RKO (cell line): ENCODE measurements at places on chromosomes 12 and 14.

- DNase-seq = no peak
Observed at GRCh38 chr12:63668028-63668799, at the start of gene DPY19L2. Gene DPY19L2, minus strand, starts transcription at chr12:63668493. Its CDS starts 100 bp downstream, at chr12:63668393.

GRCh38 chr12:75364919-75365318 is 26.0 kb upstream of the GLIPR1L2 start:
- DNase-seq = no peak

GRCh38 chr14:65348137-65348536 is 64.4 kb upstream of the FUT8 start:
- DNase-seq = no peak

GRCh38 chr12:119019166-119019565 is 37.8 kb downstream of the SRRM4 start:
- no peak for DNase-seq

DNA sequence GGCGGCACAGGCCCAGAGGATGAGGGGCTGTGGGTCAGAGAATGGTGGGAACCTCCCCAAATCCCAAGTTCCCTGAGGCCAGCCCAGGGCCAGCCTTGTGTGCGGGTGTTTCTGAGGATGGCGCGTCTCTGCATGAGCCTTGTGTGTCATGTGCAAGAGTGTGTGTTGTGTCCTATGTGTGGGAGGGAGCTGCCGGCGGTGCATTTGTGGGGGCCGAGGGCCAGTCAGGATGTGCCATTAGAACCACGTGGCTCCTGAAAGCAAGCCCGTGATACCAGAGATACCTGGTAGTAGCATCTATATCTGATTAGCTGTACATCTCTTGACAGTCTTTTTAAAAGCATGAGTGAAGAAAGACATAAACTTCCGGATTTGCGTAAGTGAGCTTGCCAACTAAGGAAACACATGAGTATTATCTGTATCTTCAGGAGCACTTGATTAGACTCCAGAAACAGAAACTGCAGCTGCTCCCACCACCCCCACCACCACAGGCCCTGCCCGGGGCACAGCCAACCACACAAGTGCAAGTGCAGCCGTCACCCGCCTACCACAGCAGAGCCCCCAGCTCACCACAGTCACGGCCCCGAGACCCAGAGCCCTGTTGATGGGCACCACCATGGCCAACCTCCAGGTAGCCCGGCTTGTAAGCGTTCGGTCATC is 19.2 kb downstream of the DDX51 start:
- no peak for DNase-seq

DNA sequence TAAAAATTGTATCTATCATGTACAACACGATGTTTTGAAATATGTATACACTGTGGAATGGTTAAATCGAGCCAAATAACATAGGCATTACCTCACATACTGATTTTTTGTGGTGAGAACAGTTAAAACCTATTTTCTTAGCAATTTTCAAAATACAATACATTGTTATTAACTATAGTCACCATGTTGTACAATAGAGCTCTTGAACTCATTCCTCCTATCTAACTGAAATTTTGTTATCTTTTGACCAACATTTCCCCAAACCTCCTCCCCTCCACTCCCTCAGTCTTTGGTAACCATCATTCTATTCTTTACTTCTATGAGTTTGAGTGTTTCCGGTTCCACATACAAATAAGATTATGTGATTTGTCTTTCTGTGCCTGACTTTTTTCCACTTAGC is 6.8 kb upstream of the SLC38A2 start:
- DNase-seq = no peak

DNA sequence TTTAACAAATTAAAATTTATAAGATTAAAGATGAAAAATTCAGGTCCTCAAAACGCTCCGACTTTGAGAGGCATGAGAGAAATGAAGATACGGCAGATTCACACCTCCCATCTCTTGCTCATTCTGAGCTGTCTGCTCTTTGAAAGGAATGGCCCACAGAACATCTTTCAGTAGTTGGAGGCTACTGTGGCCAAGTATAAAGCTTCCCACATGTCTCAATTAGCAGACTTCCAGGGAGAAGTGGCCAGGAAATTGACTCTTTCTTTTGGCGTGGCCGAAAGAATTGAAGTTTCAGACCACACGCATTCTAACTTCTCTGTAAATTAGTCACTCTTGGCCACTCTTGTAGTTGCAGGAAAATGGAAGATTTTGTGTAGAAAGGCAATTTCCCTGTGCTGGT is 129.2 kb downstream of the DIP2B start:
- DNase-seq = no peak

DNA sequence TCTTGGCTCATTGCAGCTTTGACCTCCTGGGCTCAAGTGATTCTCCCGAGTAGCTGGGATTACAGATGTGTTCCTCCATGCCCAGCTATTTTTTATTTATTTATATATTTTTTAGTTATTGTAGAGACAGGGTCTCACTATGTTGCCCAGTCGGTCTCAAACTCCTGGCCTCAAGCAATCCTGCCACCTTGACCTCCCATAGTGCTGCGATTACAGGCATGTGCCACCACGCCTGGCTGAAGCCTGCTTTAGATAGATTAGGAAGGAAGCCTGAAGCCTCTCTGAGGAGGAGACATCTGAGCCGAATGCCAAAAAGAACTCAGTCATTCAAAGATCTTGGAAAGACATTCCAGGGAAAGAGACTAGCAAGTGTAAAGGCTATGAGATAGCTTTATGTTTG is 10.2 kb downstream of the INHBC start:
- DNase-seq = no peak

DNA sequence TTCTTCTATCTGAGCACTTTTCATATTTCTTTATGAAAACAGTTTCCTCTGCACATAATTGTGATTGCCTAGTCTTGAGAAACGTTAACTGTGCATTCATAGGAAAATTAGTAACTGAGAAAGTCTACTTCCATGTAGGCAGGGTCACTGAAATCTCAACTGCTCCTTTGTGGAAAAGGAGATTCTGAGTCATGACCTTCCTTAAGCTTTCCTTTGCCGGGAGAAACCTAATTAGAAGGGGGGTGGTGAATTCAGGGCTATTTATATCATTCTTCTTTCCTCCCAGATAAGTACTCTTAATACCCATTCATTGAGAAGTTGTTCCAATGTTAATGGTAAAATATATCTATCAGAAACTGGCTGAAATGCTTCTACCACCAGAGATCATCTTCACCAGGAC is 751.0 kb upstream of the TMEM132C start:
- no peak for DNase-seq

- no peak for DNase-seq
Observed at GRCh38 chr12:120266180-120266870, 795 bp upstream of the PXN start.

DNA sequence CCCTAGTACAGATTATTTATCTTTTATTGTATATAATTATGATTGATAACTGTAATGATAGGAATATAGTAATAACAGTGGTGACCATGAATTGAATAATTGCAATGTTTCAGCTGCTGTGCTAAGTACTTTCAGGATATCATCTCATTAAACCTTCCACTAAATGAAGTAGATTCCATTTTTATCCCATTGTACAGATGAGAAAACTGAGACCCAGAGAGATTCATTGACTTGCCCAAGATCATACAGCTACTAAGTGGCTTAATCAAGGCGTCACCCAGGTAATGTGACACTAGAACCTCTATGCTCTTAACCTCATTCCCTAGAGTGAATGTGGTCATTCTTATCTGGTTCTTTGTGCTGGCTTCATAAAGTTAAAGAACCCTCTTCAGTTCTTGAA is 124.6 kb downstream of the KTN1 start:
- no peak for DNase-seq

GRCh38 chr12:62250671-62251608 is 9.3 kb upstream of the USP15 start:
- no peak for DNase-seq

GRCh38 chr12:109811624-109811995 is 21.6 kb downstream of the TRPV4 start:
- no peak for DNase-seq

- DNase-seq = no peak
Observed at GRCh38 chr12:59191372-59191771, 271.1 kb upstream of the LRIG3 start.

DNA sequence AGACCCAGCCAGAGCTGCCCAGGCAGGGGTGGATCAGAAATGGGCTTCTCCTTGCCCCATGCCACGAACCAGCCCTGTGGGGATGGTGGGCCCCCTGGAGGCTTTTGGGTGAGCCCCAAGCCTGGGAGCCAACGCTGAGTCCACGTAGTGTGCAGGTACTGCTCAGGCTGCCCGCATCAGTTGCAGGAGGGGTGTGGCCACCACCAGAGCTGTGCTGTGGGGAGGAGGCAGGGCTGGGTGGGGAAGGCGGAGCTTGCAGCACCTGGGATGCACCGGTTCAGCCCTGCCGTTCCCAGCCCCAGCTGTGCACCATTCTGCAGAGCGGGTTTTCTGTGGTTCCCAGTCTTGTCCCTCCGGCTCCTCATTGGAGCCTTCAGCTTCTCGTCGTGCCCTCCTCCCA is 36.3 kb downstream of the IL31 start:
- no peak for DNase-seq

DNA sequence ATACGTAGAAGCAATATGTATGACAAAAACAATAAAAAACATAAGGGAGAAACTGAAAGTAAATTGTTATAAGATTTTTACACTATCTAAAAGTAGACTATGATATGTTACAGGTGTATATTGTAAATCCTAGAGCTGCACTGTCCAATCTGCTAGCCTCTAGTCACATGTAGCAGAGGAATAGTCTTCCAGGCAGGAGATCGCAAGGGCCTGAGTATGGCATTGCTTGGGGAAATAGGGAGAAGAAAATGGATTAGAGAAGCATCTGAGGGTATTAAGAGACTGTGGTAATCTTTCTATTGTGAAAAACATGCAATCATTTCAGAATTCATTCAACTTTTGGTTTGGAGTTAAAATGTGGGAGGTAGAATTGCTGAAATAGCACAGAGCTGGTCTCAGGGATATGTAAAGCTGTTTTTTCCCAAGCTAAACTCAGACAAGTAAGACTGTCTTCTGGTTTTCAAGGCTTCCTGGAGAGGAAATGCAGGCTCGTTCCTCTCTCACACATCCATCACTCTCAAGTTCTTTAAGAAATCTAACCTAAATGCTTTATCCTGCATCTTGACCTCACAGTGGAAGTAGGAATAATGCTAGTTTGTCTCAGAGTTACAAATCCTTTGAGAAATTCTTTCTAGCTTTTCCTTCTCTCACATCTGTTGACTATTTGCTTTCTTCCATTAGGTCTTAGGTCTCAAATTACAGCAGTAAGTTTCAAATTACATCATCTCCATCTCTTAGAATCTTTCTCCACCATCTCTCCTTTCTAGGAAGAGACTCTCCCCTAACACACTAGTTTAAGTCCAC is 7.6 kb upstream of the CCDC184 start:
- no peak for DNase-seq
